Glutamatergic neuron (in vitro differentiated cells): ENCODE measurements at places on chromosomes 5 and 9. TPM values are rescaled to one million over a fixed set of nuclear protein-coding genes. Genes with fewer than 3 reads are reported as not detected.

- H3K4me3 ChIP-seq = peak overlapping the region; percentile 84
- peaks cover 59% of the 10 kb centered on the region for H3K27me3 ChIP-seq
- no peak overlapping the region for H3K27ac ChIP-seq
- no peak for DNase-seq
Measured at GRCh38 chr5:77641397-77641943, 3.0 kb upstream of the OTP start.

- no peaks in the 10 kb centered on the region for H3K36me3 ChIP-seq
- no peaks in the 10 kb centered on the region for H3K27me3 ChIP-seq
- H3K27ac ChIP-seq = no peak overlapping the region
- no peaks in the 10 kb centered on the region for H3K4me1 ChIP-seq
- no peak overlapping the region for H3K4me3 ChIP-seq
Measured at GRCh38 chr5:145396888-145397287, 438.3 kb downstream of the PRELID2 start.

- H3K36me3 ChIP-seq = no peaks in the 10 kb centered on the region
- H3K27ac ChIP-seq = no peak overlapping the region
- H3K27me3 ChIP-seq = peaks cover 2% of the 10 kb centered on the region
- DNase-seq = no peak
Measured at GRCh38 chr9:114799925-114800324, 5.9 kb downstream of the TNFSF15 start.

- DNase-seq = no peak
- H3K27me3 ChIP-seq = peaks cover 3% of the 10 kb centered on the region
- no peak overlapping the region for H3K4me3 ChIP-seq
- H3K36me3 ChIP-seq = peaks cover 5% of the 10 kb centered on the region
Measured at GRCh38 chr9:123883634-123884033, 46.3 kb downstream of the DENND1A start.

DNA sequence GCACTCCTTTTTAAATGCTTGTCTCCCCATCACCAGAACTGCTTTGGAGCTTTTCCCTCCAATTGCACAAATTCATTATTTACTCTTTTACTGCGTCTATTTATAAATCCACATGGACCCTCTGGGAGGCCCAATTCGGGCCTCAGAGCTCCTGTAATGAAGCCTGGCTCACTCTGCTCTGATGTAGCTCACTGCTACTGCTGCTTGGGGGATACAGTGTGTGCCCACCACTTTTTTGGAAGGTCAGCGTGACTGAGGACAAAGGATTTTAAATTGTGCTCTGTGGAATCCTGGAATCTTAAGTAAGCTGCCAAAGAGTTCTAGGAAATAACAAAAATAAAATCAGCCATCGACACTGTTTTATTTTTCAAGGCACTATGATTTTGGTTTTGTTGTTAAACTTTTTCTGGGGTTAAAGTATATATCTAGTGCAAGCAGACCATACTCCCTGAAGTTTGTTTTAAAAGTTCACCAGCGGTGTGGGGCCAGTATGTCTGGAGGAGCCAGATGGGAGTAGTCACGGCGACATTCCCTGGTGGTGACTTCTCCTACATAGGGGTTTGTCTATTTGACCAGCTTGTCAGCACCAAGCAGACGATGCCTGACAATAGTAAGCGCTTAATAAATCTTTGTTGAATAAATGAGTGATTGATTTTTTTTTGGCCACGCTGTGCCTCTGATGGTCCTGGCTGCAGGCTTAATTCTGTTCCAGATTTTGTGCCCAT lies 142.8 kb downstream of the TMEM38B start:
- no peaks in the 10 kb centered on the region for H3K36me3 ChIP-seq
- H3K27me3 ChIP-seq = peaks cover 2% of the 10 kb centered on the region
- peaks cover 12% of the 10 kb centered on the region for H3K4me1 ChIP-seq
- H3K27ac ChIP-seq = no peak overlapping the region
- no peak overlapping the region for H3K4me3 ChIP-seq

GRCh38 chr5:95163079-95163478 lies 121.8 kb downstream of the MCTP1 start:
- no peaks in the 10 kb centered on the region for H3K36me3 ChIP-seq
- no peaks in the 10 kb centered on the region for H3K4me1 ChIP-seq
- no peak overlapping the region for H3K27ac ChIP-seq
- DNase-seq = no peak
- H3K4me3 ChIP-seq = no peak overlapping the region

- peaks cover under 1% of the 10 kb centered on the region for H3K27me3 ChIP-seq
- no peak for DNase-seq
- no peak overlapping the region for H3K27ac ChIP-seq
Measured at GRCh38 chr5:9362600-9362999, 183.3 kb downstream of the SEMA5A start.

DNA sequence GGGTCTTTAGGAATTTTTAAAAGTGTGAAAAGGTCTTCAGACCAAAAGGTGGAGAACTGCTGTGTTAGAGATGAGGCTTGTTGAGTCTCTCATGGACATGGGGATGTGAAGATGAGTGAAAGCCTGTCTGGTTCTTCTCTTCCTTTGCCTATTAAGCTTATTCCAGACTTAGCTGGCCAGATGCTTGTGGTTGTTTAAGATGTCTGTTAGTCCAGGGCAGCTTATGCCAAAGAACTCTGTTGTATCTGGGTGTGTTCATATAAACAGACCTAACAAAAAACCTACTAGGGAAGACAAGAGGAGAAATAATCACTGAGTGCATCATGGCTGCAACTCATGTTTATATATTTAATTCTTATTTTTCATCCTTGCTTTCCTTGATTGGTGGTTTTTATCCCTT lies 57.5 kb upstream of the NCS1 start:
- no peak overlapping the region for H3K27ac ChIP-seq
- no peak for DNase-seq
- H3K36me3 ChIP-seq = no peaks in the 10 kb centered on the region
- no peak overlapping the region for H3K4me3 ChIP-seq
- H3K4me1 ChIP-seq = peaks cover 33% of the 10 kb centered on the region

GRCh38 chr5:77064040-77064439 lies 23.0 kb downstream of the ZBED3 start:
- no peaks in the 10 kb centered on the region for H3K4me1 ChIP-seq
- H3K27ac ChIP-seq = no peak overlapping the region
- H3K27me3 ChIP-seq = no peaks in the 10 kb centered on the region
- no peak for DNase-seq

DNA sequence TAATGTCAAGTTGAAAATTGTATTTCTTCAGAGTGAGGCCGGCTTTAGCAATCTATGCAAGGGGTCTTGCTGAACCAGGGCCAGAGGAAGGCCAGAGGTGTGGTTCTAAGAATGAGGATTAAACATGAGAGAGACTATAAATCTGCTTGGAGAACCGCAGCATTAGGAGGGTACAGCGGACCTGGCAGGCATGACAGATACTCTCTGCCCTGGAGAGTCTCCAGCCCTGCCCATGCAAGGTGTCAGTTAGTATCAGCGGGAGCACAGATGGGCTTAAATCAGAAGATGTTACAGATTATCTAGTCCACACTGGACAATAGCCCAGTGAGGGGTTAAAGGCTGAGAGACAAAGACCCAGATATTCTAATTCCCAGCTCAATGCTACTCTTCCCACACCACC lies 11.5 kb upstream of the GPX3 start:
- H3K36me3 ChIP-seq = no peaks in the 10 kb centered on the region
- no peaks in the 10 kb centered on the region for H3K27me3 ChIP-seq
- H3K4me3 ChIP-seq = no peak overlapping the region
- no peak for DNase-seq
- no peak overlapping the region for H3K27ac ChIP-seq

DNA sequence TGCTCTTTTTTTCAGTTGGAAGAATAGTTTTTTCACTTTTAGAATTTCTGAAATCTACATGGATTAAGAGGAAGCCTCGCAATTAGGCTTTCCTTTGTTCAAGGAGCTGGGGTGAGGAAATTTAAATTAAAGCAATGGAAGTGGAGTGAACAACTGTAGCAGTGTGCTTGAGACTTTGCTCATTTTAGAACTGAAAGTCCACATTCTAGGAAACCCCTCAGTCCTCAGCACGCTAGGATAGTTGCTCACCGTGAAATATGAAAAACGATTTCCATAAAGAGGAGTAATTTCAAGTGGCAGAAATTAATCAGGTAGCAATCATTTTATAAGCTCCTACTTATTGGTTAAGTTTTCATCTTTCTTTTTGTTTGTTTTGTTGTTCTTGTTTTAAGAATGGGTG lies 243.0 kb upstream of the ITGA1 start:
- no peaks in the 10 kb centered on the region for H3K36me3 ChIP-seq
- no peak overlapping the region for H3K4me3 ChIP-seq
- H3K27ac ChIP-seq = no peak overlapping the region

GRCh38 chr5:68778484-68778883 lies 315.3 kb upstream of the SLC30A5 start:
- no peaks in the 10 kb centered on the region for H3K27me3 ChIP-seq
- H3K27ac ChIP-seq = no peak overlapping the region
- peaks cover 4% of the 10 kb centered on the region for H3K36me3 ChIP-seq
- H3K4me3 ChIP-seq = no peak overlapping the region
- no peak for DNase-seq

DNA sequence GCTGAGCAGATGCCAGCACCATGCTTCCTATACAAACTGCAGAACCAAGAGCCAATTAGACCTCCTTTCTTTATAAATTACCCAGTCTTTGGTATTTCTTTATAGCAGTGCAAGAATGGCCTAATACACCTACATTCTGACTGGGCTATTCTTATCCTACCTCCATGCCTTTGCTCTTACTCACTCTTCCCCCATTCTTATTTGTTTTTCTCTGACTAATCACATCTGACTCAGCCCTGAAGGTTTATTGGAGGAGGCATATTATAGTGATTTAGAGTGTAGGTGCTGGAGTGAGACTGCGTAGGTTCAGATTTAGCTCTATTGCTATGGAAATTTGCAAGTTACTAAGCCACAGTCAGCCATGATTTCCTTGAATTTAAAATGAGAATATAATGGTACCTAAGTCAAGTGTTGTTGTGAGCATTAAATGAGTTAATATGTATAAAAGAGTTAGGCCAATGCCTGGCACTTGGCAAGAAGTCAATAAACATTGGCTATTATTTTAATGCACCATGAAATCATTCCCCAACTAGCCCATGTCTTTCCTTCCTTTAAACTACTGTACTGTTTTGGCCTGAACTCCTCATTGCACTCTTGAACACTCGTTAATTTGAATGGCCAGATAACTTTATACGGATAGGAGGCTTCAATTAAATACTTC lies 531.2 kb upstream of the ZNF608 start:
- DNase-seq = no peak
- H3K4me3 ChIP-seq = no peak overlapping the region
- no peak overlapping the region for H3K27ac ChIP-seq
- H3K4me1 ChIP-seq = peaks cover 8% of the 10 kb centered on the region
- H3K36me3 ChIP-seq = no peaks in the 10 kb centered on the region

DNA sequence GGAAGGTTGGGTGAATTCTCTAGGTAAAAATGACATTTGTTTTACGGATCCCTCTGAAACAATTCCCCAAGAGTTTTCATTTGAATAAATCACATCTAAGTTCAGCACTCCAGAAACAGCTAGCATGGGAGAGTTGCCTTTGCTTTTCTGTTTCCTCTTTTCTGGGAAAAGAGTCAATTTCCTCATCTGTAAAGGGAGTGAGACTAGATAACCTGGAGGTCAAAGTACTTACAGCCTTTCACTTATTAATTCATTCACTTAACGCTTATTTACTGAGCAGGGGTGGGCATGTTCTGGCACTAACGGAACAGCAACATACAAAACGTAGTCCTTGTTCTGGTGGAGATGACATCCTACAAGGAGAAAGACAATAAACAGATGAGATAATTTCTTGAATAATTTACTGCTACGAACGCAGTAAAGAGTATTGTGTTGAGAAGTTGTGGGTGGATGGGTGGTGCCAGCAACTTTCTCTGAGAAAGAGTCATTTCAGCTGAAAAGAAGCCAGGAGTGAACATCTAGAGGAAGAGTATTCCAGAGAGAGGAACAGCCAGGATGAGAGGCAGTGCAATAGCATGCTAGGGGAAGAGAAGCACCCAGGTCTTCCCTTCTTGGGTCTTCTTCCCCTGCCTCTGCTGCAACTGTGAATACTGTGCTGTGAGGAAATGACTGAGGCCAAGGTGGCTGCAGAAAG lies 335.6 kb downstream of the ZSWIM6 start:
- H3K4me1 ChIP-seq = no peaks in the 10 kb centered on the region
- peaks cover 2% of the 10 kb centered on the region for H3K36me3 ChIP-seq
- no peak for DNase-seq
- peaks cover 2% of the 10 kb centered on the region for H3K27me3 ChIP-seq

- peaks cover 10% of the 10 kb centered on the region for H3K4me1 ChIP-seq
- H3K4me3 ChIP-seq = peak overlapping the region; percentile 74
- H3K27me3 ChIP-seq = peaks cover 6% of the 10 kb centered on the region
Measured at GRCh38 chr5:126869005-126869451, 92.1 kb downstream of the LMNB1 start.

DNA sequence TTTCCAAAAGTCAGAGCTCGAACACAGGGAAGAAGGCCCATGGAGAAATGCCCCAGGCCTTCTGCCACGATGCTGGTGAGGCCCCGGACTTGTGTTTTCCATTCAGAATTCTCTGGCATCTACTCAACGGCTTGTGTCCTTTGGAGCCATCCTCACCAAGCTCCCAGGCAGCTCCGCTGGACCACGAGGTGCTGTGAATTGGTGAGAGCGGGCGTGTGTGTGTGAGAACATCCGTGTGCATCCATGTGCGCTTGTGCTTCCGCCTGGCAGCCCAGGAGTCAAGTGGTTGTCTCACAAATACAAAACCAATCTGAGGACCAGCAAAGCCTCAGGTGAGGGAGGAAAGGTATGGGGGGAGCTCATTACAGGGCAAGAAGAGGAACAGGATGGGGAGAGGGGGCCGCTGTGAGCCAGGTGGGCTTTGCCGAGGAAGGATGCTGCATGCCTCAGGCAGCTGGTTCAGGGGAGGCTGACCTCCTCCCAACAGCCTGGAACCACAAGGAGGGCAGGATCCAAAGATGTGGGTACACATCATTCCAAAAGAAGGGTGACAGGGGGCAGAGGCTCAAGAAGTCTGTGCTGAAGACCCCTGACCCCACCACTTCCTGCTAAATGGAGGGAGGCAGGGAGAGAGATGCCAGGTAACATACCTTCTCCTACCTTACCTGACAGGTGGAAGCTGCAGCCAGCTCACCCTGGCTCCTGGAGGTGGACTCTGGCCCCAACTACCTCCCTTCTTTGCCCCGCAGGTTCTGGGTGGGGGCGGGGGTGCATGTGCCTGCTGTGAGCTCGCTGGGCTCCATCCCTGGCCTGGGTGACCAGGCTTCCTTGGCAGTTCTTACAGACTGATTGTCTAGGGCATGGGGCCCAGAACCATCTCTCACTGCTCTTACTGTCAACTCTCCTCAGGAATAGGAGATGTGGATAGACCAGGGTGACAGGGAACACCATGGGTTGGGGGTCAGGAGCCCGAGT lies 196.3 kb downstream of the PAX5 start:
- H3K4me1 ChIP-seq = peaks cover 10% of the 10 kb centered on the region
- H3K4me3 ChIP-seq = no peak overlapping the region
- no peak for DNase-seq
- no peak overlapping the region for H3K27ac ChIP-seq
- peaks cover 5% of the 10 kb centered on the region for H3K36me3 ChIP-seq

The DRD1 gene
- not detected for total RNA-seq

The LCN1 gene
- total RNA-seq = not detected

The CYLC2 gene
- total RNA-seq = not detected

The C5orf34 gene
- total RNA-seq = 10.2 TPM

The SPATA6L gene
- total RNA-seq = 0.59 TPM

The PDE6A gene
- total RNA-seq = not detected

The RNF20 gene
- 65.5 TPM for total RNA-seq

The SYK gene
- total RNA-seq = 10.7 TPM

The ARSK gene
- total RNA-seq = 5.5 TPM

The SHOC1 gene
- not detected for total RNA-seq
